Thymus (tissue), 14 donors: ENCODE measurements at places on chromosomes 5 and 9. TPM values are rescaled to one million over a fixed set of nuclear protein-coding genes. Genes with fewer than 3 reads are reported as not detected.

DNA sequence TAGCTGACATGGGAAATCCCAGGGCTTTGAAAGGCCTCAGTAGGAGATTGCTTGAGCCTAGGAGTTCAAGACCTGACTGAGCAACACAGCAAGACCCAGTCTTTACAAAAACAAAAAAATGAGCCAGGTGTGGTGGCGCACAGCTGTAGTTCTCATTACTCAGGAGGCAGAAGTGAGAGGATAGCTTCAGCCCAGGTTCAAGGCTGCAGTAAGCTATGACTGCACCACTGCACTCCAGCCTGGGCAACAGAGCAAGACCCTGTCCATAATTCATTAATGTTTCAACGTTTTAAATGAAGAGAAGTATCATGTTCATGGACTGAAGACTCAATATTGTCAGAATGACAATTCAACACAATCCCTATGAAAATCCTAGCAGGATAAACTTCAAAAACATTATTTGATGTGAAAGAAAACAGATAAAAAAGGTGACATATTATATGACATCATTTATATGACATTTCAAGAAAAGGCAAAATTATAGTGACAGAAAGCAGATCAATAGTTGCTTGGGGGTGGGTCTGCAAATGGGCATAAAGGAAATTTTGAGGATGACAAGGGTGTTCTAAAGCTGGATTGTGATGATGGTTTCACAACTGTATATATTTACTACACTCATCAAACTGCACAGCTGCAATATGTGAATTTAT is 3.7 kb downstream of the KIF3A start:
- no peak for DNase-seq

NEURL1B gene
- total RNA-seq, result 4.7 TPM

TMED7 gene
- total RNA-seq, result 33.0 TPM

DNA sequence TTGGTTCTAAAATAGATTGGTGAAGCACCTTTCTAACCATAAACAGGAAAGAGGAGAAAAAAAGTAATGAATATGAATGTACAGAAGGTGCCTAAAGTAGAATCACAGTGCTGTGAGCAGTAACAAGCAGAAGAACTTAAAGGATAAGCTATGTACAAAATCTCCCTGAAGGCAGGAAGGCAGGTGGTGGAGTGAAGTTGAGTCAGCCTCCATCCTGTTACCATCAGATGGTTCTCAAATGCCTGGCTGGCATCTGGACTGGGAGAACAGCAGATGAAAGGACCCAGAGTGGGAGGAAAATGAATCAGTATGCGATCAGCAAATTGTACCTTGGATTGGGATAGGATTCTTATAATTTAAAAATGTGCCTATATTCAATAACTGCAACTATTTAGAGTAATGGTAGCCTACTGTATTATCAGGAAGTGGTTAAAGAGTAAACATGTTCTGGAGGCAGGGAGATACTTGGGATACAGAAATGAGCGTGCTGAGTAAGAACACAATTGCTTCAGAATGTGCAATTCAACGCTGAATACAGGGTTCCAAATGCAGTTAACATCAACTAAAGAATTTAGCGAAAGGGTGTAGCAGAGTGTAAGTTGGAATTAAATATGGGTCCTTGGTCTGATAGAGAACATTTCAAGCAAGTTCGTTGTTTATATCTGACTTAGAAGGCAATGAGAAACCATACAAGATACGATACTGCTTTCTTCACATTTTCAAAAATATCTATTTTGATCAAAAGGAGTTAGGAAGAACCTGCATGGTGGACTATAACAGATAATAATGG is 21.1 kb upstream of the FER start:
- no peak for DNase-seq

GRCh38 chr9:90009447-90009846 is 404.6 kb downstream of the GADD45G start:
- no peak for DNase-seq

DNA sequence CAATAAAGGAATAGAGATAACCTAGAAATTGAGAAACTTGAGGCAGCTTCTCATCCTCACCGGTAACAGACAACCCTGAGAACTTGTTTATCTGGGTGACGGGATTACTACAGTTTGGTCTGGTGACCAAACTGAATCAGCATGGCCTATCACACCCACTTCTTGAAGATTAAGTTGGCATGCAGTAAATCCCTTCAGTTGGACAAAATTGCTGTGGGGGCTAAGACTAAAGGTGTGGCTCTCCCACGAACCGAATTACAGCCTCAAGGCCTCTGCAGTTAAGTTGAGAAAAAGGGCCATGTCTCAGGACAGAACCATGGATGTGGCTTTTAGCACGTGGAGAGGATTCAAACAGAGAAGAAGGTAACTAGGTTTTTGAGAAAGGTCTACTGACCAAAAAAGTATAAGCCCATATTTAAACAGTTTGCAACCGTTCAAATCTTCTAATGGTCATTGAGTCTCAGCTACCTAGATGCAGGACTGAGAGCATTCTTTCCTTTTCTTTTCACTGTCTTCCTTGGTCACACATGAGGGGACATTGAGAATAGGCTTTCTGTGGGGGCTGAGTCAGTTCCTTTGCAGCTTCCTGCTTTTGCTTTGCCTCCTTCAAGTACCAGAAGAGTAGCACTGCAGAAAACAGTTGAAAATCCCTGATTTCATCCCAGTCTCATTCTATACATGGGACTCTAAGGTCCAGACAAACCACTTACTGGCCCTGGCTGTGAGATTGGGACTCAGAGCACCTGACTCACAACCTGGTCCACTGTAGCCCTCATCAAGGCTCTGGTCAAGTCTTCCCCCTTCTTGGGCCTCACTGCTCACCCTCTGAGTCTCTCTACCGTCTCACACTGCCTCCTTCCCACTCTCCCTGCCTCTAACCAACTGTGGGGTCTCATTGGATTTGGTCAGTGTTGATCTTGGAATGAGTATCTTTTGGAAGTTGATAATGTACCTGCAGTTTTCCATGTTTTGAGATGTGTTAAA is 30.9 kb downstream of the PDE6A start:
- no peak for DNase-seq

C9orf78 gene
- 76.8 TPM for total RNA-seq

GRCh38 chr9:85081963-85082362 is 412.4 kb downstream of the NTRK2 start:
- no peak for DNase-seq

GRCh38 chr9:109444771-109445320 is 53.3 kb downstream of the PTPN3 start:
- no peak for DNase-seq
